ENCODE measurements at places on chromosomes 11 and 22. TPM values are rescaled to one million over a fixed set of nuclear protein-coding genes. Genes with fewer than 3 reads are reported as not detected.
A peak's percentile ranks its signal among the peaks of the same experiment; 100 is the strongest.

- no peak for DNase-seq
- no peaks in the 10 kb centered on the region for H3K36me3 ChIP-seq
- no peak overlapping the region for H3K4me3 ChIP-seq
- peaks cover 15% of the 10 kb centered on the region for H3K27me3 ChIP-seq
Measured at GRCh38 chr22:27306771-27307170, 494.8 kb downstream of the MN1 start.

DNA sequence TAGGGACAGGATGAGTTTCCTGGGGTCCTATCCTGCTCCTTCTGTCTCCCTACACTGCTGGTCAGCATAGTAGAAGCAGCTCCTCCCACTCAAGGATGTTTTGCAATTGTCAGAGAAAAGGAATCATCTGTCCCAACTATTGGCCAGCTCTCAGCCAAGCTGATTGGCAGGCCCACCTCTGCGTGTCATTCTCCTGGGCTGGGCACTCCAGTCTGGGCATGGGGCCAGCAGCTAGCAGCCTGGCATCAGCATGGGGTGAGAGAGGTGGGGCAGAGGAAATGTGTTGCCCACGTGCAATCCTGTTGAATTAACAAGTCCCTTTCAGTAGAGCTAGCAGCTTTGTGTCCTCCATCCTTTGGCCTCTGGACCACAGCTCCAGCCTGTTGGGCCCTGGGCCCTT is 14.1 kb downstream of the ANKK1 start:
- H3K36me3 ChIP-seq: no peaks in the 10 kb centered on the region
- DNase-seq: peak; percentile 80
- no peak overlapping the region for H3K4me3 ChIP-seq

- H3K27me3 ChIP-seq: no peaks in the 10 kb centered on the region
- no peak for DNase-seq
- no peaks in the 10 kb centered on the region for H3K36me3 ChIP-seq
- H3K27ac ChIP-seq: no peak overlapping the region
- no peaks in the 10 kb centered on the region for H3K4me1 ChIP-seq
Measured at GRCh38 chr11:83682611-83682973, 396.4 kb upstream of the CCDC90B start.

GRCh38 chr11:131749101-131749500 is 378.7 kb downstream of the NTM start:
- no peak for DNase-seq
- H3K27me3 ChIP-seq: no peaks in the 10 kb centered on the region
- H3K4me1 ChIP-seq: no peaks in the 10 kb centered on the region
- no peak overlapping the region for H3K27ac ChIP-seq
- H3K36me3 ChIP-seq: no peaks in the 10 kb centered on the region

- H3K36me3 ChIP-seq: no peaks in the 10 kb centered on the region
- no peak for DNase-seq
- peaks cover 4% of the 10 kb centered on the region for H3K27me3 ChIP-seq
- no peak overlapping the region for H3K27ac ChIP-seq
- no peak overlapping the region for H3K4me3 ChIP-seq
Measured at GRCh38 chr22:32079130-32080089, 36.3 kb downstream of the SLC5A1 start.

GRCh38 chr11:118287006-118287405 is 17.5 kb upstream of the CD3E start:
- H3K27me3 ChIP-seq: no peaks in the 10 kb centered on the region
- DNase-seq: no peak
- H3K36me3 ChIP-seq: no peaks in the 10 kb centered on the region
- no peak overlapping the region for H3K4me3 ChIP-seq

GRCh38 chr22:31893460-31893859 is 50.9 kb upstream of the YWHAH start:
- H3K27me3 ChIP-seq: no peaks in the 10 kb centered on the region
- H3K27ac ChIP-seq: no peak overlapping the region
- H3K4me1 ChIP-seq: no peaks in the 10 kb centered on the region
- H3K4me3 ChIP-seq: no peak overlapping the region
- DNase-seq: no peak

DNA sequence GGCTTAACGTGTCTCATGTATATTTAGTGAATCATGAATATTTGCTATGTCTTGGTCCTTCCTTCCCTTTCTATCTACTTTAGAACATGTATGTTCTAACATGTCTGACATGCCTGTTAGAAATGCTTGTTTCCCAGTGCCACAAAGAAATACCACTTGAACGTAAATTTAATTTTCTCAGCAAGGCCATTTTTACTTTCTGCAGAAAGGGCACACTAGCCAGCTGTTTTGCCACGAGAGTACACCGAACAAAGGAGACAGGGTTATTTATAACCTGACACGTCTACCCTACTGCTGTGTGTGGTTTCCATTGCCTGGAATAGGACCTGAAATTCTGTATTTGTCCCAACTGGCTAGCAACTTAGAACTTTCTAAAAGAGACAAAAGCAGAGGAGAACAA is 7.4 kb upstream of the ZBTB44 start:
- H3K4me1 ChIP-seq: peaks cover 4% of the 10 kb centered on the region
- no peak overlapping the region for H3K27ac ChIP-seq
- no peak for DNase-seq
- H3K27me3 ChIP-seq: no peaks in the 10 kb centered on the region
- no peak overlapping the region for H3K4me3 ChIP-seq

GRCh38 chr22:27134315-27134701 is 476.9 kb downstream of the MIAT start:
- no peaks in the 10 kb centered on the region for H3K36me3 ChIP-seq

The SPI1 gene
- total RNA-seq: 295 TPM

The TSPAN32 gene
- 12.5 TPM for total RNA-seq

The ENDOD1 gene
- 30.4 TPM for total RNA-seq

The SCGB1D2 gene
- total RNA-seq: not detected

The ZNRF3 gene
- 11.3 TPM for total RNA-seq

The SLC22A12 gene
- not detected for total RNA-seq

The GAS2L1 gene
- total RNA-seq: 29.9 TPM

The CYTH4 gene
- 45.4 TPM for total RNA-seq
